ENCODE measurements at places on chromosomes 16 and 17.
A peak's percentile ranks its signal among the peaks of the same experiment; 100 is the strongest.

- DNase-seq: no peak
These were observed 15.9 kb downstream of the PLD6 start for GRCh38 chr17:17190188-17190587.

DNA sequence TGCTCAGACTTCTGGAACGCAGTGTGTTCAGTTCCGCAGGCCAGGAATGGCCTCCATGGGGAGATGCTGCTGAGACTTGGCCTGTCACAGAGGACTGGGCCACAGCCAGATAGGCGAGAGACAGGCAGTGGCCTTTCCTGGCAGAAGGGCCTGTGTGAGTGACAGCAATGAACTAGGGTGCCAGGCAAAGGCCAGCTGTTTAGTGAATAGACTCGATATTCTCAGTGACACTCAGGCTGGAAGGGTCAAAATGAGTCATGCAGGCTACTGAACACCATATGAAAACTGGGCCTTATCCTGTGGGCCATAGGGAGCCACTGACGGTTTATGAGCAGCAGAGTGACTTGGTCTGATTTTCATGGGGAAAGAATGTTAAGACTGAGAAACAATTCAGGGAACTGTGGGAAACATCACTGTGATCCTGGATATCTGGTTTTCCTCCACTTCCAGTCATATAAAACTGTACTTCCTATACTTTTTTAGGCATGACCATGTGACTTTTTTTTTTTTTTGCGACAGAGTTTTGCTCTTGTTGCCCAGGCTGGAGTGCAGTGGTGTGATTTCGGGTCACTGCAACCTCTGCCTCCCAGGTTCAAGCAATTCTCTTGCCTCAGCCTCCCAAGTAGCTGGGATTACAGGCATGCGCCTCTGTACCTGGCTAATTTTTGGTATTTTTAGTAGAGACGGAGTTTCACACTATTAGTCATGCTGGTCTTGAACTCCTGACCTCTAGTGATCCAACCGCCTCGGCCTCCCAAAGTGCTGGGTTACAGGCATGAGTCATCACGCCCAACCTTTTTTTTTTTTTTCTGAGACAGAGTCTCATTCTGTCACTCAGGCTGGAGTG, 5.2 kb upstream of the NUBP1 start:
- peak; percentile 61 for DNase-seq

- DNase-seq: no peak
These were observed 3.0 kb downstream of the NOL3 start for GRCh38 chr16:67173323-67173722.

DNA sequence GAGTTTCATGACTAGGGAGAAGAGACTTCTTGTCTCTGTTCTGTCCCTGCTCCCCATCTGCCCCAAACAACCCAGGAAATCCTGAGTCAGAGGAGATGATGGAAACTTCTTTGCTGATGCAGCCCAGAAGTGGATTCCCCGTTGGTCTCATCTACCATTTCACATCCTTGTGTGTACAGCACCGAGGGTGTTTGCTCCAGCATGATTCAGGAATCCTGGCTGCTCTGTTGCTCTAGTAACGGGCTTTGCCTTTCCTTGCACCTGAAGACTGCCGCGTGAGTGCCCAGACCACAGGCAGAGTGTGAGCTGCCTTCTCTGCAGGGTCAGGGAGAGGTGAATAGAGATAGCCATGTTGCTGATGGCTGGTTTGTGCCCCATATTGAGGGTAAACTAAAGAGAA, 408.4 kb downstream of the CPPED1 start:
- DNase-seq: no peak

- no peak for DNase-seq
These were observed 204.7 kb upstream of the HSBP1 start for GRCh38 chr16:83602761-83603722.
